ENCODE measurements at places on chromosomes 13 and 19.
A peak's percentile ranks its signal among the peaks of the same experiment; 100 is the strongest.

GRCh38 chr13:113813749-113814434 lies 50.0 kb downstream of the GAS6 start:
- no peak for DNase-seq

DNA sequence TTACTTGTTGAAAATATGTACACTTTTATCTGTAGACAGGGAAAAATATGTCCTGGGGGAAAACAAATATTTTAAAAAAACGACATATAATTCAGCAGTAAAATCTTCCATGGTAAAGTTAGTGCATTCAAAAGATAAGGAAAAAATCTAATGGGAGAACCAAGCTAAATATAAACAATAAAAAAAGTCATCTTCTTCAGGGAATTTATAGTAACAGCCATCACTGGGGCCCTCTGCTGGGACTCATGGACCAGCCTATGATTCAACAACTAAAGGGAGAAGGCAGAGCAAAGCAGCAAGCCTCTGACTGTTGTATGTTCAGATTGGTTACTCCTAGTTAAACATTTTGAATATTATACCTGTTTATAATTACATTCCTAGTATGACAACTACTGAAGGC lies 93.0 kb downstream of the ITGBL1 start:
- no peak for DNase-seq

DNA sequence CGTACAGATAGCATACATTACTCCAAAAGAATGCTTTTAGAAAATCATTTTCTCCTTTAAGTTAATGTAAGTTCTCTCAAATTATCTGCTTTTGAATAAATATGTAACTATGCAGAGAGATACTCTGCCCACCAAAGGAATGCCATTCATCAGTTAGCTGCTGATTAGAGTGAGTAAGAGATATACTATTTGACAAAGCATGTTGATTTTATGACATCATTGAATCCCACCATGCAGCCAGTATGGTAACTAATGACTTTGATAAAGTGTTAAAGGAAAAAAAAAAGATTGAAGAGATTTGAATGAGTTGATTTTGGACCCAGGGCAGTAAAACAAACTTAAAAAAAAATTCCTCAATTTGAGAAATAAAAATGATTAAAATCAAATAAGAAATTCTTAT lies 521.5 kb downstream of the SLITRK6 start:
- no peak for DNase-seq

DNA sequence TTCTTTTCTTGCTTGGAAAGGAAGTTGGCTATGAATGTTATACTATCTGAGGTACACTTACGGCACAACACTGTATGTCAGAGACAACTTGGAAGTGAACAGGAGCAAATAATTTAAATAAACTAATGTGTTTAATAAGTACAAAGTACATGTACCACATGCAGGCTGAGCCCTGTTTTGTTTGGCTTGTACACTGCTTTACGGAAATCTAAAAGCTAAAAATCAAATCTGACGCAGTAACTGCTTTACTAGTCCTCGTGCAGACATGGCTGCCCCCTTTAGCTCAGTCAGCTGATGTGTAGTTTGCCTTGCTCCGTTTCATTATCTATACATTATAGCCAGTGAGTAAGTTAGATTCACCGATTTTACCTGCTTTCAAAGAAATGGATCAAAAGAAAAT lies 36.5 kb downstream of the TDRD3 start:
- DNase-seq, result no peak

DNA sequence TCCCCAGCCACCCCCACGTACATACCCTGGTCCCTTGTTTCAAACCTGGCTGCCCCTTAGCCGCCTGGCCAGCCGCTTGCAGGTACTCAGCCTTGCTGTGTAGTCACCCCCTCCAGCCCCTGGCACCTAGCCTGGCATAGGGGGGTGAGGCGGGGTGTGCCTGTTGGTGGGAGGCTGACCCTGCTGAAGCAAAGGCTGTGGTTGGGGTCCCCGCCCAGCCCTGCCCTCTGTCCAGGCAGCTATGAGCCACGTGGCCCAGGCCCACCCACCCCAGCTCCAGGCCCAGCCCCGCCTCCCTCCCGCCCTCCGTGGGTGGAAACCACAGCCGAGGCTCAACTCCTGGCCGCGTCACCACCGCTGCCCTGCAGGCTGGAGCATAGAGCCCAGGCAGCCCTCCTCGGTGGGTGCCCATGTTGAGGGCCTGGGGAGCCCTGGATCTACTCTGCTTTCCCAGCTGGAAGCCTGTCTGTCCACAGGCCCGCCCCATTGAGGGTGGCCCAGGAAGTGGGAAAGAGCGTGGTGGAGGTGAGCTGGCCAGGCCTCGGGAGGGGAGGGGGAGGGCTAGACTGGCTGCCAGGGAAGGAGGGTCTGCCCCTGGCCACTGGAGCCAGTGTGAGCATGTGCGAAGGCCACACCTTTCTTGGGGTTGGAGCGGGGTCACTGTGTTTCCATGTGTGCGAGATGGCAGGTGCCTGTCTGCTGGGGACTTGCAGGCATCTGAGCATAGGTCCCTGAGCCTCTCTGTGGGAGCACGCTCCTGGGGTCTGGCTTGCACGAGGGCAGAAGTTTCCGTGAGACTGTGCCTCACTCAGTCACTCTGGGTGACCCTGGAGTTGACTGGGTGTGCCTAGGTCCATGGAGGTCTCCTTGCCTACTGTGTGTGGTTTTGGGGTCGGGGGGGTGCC lies 31.0 kb downstream of the PAK4 start:
- DNase-seq, result no peak

DNA sequence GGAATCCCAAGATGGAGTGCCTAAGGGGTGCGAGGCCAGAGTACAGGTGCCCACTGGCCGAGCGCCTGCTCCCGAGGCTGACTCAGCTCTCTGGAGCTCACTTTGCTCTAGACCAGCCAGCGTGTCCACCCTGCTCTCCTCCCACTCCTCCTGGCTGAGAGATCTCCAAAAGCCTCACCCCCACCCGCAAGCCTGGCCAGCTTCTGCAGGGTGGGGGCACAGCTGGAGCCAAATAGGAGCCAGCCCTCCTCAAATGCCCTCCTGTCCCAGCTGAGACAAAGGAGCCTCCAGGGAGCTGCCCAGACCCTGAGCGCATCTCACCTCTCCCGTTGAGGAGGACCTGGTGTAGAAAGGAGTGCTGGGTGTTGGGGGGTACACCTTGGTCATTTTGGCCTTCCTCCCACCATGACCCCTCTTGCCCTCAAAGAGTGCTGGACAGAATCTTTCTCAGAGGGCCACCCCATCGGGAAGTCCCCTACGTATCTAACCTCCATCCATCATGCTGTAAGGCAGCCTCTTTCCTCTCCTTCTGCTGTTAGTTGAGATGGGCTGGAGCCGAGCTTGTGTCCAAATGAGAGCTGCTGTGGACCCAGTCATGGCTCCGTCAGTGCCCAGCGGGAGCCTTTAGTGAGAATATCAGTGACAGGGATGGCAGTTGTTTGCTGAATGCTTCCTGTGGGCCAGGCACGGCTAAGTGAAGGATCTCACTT lies 123.9 kb upstream of the VSTM2B start:
- DNase-seq, result no peak

DNA sequence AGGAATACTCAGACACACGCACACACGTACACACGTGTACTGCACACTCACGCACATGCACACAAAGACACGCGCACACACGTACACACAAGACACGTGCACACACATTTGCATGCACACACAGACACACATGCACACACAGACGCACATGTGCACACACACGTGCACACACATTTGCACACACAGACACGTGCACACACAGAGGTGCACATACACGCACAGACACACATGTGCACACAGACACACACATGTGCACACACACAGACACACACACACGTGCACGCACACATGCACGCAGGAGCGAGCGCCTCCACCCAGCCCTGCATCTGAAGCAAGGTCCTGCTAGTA lies 81.1 kb downstream of the GADD45B start:
- DNase-seq, result no peak

DNA sequence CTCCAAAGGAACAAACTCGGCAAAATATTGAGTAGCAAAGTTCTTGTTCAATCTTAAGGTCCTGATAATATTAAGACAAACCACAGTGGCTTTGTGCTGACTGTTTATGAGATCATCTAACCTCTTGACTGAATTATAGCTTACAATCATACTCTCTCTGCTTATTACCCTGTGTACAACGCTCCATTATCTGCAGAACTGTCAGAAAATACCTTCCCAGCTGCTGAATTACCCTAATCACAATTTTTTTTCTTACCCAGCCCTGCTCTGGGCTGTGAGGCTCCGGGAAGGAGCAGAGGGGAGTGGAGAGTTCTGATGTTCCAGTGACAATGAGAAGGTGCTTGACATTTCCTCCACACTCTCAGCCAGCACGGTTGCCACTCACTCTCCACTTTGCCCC lies 64.8 kb downstream of the DCT start:
- no peak for DNase-seq

DNA sequence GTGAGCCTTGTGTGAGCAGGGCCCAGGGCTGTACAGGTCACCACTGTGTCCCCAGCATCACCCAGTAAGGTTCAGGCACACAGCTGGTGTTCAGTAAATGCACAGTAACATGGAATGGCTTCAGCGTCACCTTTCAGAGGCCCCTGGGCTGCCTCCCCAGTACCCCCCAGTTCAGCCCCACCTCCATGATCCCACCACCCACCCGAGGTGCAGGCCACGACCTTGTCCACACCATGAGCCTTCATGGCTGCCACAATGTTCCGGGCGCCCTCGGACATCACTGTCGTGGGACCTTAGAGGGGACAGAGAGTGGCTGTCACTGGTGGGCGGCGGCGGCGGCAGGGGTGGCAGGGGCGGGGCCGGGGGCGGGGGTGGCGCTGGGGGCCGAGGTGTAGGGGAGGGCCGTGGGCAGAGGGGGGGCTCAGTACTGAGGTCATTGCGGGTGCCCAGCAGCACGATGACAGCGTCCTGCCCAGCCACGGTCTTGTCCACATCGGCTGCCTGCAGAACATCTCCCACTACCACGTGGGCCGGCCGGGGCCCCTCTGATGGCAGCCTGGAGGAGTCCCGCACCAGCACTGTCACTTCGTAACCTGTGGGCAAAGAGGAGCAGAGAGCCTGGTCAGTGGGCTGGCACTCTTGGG lies 7.5 kb downstream of the BLVRB start:
- DNase-seq, result no peak

- DNase-seq, result peak; percentile 68
These were observed 48.9 kb upstream of the EPHX3 start for GRCh38 chr19:15280915-15281683.

All from cerebellar nuclear complex (tissue), 1 donor.